Smooth muscle cell of the brain vasculature (primary cell): ENCODE measurements at places on chromosomes 4 and X.

DNA sequence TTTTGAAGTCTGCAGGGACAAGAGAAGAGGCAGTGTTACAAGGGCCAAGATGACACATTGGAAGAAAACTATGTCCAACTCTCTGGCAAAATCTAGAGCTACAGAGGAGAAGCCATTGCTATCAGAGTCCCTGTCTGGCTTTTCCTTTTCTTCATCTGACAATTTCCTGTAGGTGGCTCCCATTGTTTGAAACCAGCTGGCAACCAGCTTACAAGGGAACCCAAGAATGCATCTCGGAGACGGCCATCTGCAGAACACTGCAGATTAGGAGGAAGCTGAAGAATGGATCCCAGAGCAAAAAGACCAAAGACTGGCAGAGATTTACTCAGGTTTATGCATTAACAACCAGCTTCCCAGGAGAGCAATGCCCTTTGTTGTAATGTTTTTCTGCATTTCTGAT lies 216.2 kb upstream of the CTSO start:
- no peak for DNase-seq

- DNase-seq, result no peak
Measured at GRCh38 chrX:102739657-102740056, 19.1 kb downstream of the GPRASP3 start.

DNA sequence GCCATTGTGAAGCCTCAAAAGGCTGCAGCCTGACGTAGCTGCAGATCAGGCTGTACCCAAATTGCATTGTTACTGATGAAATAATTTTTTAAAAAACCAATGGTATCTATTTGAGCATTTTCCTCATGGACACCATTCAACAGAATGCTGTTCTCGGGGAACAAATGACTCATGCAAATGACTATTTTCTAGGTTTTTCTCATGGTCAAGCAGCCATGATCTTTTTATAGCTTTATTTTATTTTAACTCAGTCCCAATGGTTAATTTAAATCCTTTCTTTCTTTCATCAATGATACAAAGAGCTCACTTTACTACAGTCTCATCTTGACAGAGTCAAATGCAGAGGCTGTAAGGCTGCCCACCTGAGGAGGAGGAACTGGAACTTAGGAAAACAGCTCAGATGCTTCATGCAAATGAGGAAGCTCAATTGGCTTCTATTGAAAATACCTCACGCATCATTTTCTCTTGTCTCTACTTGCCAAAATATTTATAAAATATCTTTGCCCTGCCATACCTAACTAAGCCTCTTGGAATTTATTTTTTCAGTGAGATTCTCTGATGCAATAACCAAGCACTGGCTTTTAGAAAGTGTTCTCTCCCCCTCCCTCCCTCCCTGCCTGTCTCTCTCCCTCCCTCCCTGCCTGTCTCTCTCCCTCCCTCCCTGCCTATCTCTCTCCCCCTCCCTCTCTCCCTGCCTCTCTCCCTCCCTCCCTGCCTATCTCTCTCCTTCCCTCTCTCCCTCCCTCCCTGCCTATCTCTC lies 81.0 kb downstream of the SORBS2 start:
- no peak for DNase-seq

DNA sequence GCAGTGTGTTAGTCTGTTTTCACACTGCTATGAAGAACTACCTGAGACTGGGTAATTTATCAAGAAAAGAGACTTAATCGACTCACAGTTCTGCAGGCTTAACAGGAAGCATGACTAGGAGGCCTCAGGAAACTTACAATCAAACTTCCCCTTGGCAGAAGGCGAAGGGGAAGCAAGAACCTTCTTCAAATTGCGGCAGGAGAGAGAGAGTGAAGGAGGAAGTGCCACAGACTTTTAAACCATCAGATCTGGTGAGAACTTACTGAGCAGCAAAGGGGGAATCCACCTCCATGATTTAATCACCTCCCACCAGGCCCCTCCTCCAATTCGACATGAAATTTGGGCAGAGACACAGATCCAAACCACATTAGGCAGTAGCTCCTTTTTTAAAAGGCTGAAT lies 59.2 kb upstream of the LEF1 start:
- DNase-seq, result no peak

DNA sequence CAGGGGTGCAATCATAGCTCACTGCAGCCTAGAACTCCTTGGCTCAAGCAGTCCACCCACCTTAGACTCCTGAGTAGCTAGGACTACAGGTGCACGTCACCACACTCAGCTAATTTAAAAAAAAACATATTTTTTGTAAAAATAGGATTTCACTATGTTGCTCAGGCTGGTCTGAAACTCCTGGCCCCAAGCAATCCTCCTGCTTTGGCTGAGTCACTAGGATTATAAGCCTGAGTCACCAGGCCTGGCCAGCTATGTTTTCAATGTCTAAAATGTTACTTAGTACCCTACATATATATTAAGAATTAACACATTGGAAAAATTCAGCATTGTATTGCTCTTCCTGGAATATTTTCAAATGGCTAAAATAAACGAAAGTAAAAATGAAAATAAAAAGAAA lies 37.5 kb downstream of the PNPLA4 start:
- no peak for DNase-seq

DNA sequence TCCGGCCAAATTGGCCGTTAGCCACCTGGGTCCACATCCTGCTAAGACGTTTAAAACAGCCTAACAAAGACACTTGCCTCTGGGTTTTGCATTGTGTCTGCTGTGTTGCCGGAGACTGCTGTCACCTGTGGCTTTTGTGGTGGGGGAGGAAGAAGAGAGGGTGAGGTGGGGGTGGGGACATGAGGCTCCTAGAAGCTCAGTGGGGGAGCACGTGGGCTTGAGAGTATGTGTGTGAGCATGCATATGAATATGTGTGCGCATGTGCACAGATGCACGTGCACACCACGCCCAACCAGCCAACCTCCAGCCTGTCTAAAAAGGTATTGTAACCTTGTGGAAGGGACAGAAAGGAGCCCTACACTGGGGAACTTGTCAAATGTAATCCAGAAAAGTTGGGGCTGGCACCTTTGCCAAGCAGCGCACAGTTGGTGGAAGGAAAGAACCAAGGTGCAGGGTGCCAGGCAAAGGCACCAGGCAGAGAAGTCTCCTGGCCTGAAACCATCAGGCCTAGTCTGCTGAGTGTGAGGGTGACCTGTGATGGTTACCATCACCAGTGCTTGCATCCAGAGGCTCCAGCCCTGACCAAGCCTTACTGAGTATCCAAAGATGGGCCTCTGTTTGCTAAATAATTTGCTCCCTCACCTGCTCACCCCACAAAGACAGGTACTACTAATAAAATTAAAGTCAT lies 10.1 kb upstream of the SASH3 start:
- no peak for DNase-seq

GRCh38 chrX:151631822-151632221 lies 63.4 kb upstream of the PRRG3 start:
- DNase-seq, result no peak

GRCh38 chrX:72727846-72728245 lies 13.7 kb upstream of the PHKA1 start:
- DNase-seq, result no peak

DNA sequence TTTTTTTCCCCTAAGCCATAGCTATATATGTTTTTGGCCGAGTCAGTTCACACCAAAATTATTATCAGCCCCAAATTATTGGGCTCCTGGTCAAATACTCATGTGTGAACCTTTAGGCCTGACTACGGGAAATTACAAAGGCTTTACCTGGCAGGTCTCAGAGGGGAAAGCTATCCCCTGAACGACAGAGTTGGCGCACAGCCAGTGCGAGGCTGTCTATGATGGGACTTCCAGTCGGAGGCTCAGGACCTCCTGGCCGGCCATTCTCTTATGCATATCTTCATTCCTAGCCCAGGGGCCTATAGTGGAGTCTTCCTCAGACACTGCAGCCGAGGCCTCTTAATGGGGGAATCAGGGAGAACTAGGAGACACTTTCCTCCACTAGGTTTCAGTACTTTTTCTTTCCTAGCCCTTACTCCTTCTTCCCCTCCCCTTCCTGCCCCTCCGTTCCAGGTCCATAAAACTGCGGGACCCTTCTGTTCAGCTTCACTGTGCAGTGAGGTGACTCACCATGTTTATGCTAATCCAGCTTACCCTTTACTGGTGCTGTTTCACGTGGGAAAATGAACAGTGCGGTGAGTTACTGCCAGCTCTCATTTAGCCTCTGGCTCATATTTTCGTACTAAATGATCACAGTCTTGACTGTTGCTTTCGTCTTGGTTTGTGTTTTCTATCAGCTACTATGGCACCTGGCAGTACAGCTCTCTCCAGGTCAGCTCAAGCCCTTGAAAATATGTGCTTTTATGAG lies 533.9 kb downstream of the FSTL5 start:
- no peak for DNase-seq

- peak; percentile 39 for DNase-seq
Measured at GRCh38 chr4:168153596-168154440, 61.5 kb downstream of the ANXA10 start.

GRCh38 chrX:15416133-15416993 lies 32.1 kb upstream of the VEGFD start:
- DNase-seq, result no peak

DNA sequence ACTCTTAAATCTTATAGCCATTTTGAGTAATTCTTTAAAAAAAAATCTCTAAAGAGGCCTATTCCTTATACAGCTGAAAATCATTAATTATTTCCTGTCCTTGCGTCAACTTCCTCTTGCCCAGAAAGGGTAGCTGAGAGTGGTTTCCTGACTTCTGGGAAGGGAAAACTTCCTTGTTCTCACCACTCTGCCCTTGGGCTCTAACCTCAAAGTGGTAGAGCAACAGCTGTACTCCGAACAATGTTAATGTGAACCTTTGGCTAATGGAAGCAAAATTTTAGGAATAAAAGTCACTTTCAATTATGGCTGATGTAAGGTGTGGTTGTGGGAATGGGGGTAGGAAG lies 15.3 kb downstream of the KLHL2 start:
- no peak for DNase-seq

- DNase-seq, result no peak
Measured at GRCh38 chr4:48248559-48248953, 21.1 kb downstream of the TEC start.

- DNase-seq, result no peak
Measured at GRCh38 chr4:1599491-1600210, 84.5 kb downstream of the FAM53A start.

- no peak for DNase-seq
Measured at GRCh38 chr4:105455182-105455581, 18.7 kb downstream of the PPA2 start.

DNA sequence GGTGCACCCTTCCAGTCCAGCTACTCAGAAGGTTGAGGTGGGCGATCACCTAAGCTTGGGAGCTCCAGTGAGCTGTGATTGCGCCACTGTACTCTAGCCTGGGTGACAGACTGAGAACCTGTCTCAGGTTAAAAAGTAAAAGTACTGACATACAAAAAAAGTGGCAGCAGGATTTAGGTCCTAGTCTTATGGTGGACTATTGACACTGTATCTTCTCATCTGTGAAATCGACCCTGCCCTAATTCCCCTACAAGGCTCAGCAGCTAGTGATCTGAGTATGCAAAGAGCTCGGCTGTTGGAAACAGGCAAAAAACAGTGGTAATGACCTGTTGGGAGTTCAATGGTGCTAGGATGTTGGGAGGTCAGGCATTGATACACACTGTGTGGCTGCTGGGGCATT lies 57.0 kb downstream of the LEF1 start:
- no peak for DNase-seq
